ENCODE measurements at places on chromosomes 6 and 20. TPM values are rescaled to one million over a fixed set of nuclear protein-coding genes. Genes with fewer than 3 reads are reported as not detected.

- DNase-seq = no peak
- peaks cover 19% of the 10 kb centered on the region for H3K4me1 ChIP-seq
- no peak overlapping the region for H3K27ac ChIP-seq
- H3K4me3 ChIP-seq = no peak overlapping the region
- H3K27me3 ChIP-seq = no peaks in the 10 kb centered on the region
Measured at GRCh38 chr20:10519361-10520046, 84.4 kb downstream of the SLX4IP start.

GRCh38 chr6:41757931-41758640 is 10.9 kb upstream of the PGC start:
- peaks cover 3% of the 10 kb centered on the region for H3K4me1 ChIP-seq
- DNase-seq = no peak
- no peak overlapping the region for H3K27ac ChIP-seq
- no peaks in the 10 kb centered on the region for H3K36me3 ChIP-seq

DNA sequence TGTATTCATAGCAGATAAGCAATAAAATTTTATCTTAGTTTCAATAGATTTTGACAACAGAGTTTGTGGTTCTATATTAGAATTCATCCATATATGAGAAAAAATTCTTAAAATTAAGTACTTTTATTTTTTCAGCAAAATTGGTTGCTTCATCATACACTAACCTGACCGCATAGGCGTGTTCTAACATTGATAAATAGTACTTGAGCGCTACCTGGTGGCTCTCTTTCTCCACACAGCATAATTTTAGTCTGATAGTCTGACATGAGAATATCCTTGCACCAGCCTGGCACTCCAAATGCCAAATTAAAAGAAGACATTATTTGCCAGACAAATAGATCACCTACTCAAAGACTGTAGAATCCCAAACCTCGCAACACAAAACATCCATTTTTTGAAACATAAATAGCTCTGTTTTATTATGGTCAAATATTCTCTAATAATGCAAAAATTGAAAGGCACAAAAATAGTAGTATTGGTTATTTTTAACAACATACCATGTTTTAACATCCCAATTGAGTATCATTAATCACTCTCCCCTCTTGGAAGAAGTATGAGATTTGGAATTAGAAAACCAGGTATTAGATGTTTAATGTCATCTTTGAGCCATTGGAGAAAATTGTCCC is 33.0 kb upstream of the FILIP1 start:
- no peaks in the 10 kb centered on the region for H3K27me3 ChIP-seq
- no peaks in the 10 kb centered on the region for H3K36me3 ChIP-seq
- peak; percentile 15 for DNase-seq
- H3K4me1 ChIP-seq = no peaks in the 10 kb centered on the region
- no peak overlapping the region for H3K4me3 ChIP-seq

DNA sequence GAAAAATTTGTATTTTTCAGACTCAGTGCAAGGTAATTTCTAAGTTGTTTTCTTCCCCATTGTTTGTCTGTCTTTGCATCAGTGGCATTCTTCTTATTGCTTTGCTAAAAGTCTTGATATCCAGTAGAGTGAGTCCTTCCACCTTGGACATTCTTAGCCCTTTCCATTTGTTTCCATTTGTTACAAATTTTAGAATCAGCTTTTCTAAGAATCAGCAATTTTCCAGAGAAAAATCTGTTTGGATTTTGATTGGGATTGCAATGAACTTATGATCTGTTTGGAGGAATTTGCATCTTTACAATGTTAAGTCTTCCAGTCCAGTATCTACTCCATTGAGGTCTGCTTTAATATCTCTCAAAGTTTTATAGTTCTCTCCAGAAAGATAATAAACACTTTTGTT is 36.4 kb downstream of the LRRN4 start:
- H3K27me3 ChIP-seq = no peaks in the 10 kb centered on the region
- no peak for DNase-seq
- H3K4me1 ChIP-seq = no peaks in the 10 kb centered on the region
- no peak overlapping the region for H3K4me3 ChIP-seq
- no peak overlapping the region for H3K27ac ChIP-seq

DNA sequence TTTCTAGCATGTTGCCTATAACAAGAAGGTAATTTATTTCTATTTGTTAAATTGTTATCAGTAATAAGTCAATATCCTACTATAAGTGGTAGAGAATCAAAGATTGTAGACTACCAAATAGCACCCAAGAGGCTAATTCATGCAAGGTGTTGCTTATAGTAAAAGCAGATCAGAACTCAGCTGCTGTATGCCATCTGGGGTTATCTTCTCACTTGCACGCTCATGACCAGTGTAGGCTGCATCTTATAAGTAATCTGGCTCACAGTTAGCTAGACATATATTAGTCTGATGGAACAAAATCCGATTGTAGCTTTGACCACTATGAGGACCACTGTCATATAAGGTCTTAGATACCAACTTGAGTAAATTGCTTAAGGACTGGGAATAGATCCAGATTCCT is 17.0 kb downstream of the TOP1 start:
- no peaks in the 10 kb centered on the region for H3K36me3 ChIP-seq
- H3K27me3 ChIP-seq = no peaks in the 10 kb centered on the region
- no peak for DNase-seq

DNA sequence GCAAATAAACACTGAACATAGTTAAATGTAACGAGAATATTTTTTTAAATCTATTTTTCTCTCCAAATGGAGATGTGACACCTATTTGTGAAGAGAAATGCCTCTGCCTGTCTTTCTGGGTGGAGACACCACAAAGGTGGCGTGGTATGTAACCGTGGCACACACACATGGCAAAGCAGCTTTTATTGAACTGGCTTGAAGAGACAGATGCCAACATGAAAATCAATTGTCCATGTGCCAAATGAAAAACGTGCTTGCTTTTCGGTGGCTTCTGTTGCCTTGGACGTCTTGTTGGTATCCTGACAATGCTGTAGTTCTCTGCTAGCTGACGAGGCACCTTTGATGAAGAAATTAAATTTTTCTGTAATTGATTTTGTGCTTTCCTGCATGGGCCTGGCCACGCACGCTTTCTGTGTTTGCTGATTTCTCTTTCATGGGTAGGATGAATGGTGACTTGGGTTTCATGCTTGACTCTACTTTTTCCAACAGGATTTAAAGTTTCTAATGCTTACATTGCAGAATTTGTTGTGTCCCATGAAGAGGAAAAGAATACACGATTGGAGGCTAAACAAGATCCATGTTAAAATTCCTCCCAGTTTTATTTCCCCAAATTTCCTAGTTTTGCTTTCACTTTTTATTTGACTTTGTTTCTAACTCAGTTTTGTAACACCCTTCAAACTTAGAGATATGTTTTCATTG is 202.6 kb downstream of the TMEM242 start:
- no peaks in the 10 kb centered on the region for H3K36me3 ChIP-seq
- no peak overlapping the region for H3K27ac ChIP-seq
- no peak for DNase-seq
- no peaks in the 10 kb centered on the region for H3K27me3 ChIP-seq
- H3K4me3 ChIP-seq = no peak overlapping the region

GRCh38 chr20:9143926-9144325 is 75.0 kb downstream of the PLCB4 start:
- H3K4me3 ChIP-seq = no peak overlapping the region
- no peaks in the 10 kb centered on the region for H3K36me3 ChIP-seq
- DNase-seq = no peak
- no peak overlapping the region for H3K27ac ChIP-seq
- H3K27me3 ChIP-seq = no peaks in the 10 kb centered on the region

DNA sequence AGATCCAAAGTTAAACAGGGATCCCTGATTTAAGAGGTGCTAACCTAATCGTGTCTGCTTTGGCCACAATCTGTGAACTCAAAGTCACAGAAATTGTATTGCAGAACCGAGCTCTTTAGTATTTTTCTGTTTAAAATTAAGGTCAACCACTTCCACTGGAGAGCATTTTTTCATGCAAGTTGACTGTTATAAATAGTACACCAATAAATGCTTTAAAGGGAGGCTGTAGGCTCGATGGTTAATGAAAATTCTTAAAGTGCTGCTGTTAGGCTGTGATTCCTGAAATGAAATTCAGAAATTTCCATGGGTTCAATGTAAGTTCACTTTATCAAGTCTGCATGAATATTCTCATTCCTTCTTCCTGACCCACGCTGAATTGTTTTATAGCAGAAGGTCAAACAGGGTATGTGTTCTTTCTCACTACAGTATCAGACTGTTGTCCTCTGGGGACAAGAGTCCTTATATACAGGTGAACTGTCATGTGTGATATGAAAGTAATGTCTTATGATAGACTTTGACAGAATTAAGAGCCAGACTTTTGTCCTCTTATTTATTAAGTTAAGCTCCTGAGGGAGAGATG is 92.5 kb upstream of the HDGFL1 start:
- no peak overlapping the region for H3K27ac ChIP-seq
- no peak for DNase-seq
- no peak overlapping the region for H3K4me3 ChIP-seq
- no peaks in the 10 kb centered on the region for H3K27me3 ChIP-seq
- H3K4me1 ChIP-seq = peaks cover under 1% of the 10 kb centered on the region

The SLC18B1 gene
- total RNA-seq = 0.99 TPM
